ENCODE measurements at places on chromosomes 13 and 19.

- DNase-seq = no peak
Observed at GRCh38 chr13:92807353-92807752, 419.3 kb upstream of the GPC6 start.

GRCh38 chr13:113981194-113981605 lies 7.3 kb upstream of the C13orf46 start:
- DNase-seq = no peak

DNA sequence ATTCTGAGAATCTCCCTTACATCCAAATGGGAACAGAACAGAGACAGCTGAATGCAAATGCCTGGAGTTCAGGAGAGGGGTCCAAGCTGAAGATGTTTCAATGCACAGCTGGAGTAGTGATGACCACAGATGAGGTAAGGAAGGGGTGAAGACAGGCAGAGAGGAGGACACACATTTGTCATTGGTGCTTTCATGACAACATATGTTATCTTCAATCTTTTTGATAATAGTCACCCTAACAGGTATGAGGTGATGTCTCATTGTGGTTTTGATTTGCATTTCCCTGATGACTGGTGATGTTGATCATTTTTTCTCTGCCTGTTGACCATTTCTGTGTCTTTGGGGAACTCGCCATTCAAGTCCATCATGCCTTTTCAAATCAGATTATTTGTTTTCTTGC lies 19.2 kb downstream of the SIGLEC7 start:
- DNase-seq = no peak

- DNase-seq = no peak
Observed at GRCh38 chr13:70388935-70389334, 280.7 kb upstream of the KLHL1 start.

- no peak for DNase-seq
Observed at GRCh38 chr13:75400775-75401174, 81.2 kb downstream of the TBC1D4 start.

GRCh38 chr13:30791354-30792001 lies 56.1 kb downstream of the ALOX5AP start:
- no peak for DNase-seq

GRCh38 chr19:7545300-7545699 lies 9.8 kb downstream of the PNPLA6 start:
- no peak for DNase-seq

- DNase-seq = no peak
Observed at GRCh38 chr13:106709522-106709921, 141.6 kb upstream of the ARGLU1 start.

DNA sequence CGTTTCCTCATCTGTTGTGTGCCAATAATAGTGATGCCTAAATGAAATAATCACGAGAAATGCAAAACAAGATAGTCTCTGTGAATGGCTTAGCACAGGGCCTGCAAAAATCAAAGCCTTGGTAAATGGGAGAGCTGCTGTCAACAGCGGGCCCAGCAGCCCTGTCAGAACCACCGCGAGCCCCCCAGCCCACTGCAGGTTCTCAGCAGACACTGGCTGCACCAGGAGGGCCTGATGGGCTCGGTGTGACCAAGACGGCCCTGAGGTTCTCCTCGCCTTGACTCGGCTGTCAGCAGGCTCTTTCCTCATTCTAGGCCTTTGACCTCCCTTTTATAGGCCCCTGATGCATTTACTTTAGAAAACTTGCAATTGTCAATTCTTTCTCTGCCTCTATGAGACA lies 90.9 kb upstream of the GPR183 start:
- DNase-seq = no peak

GRCh38 chr13:30002577-30002976 lies 152.2 kb upstream of the UBL3 start:
- peak; percentile 83 for DNase-seq

- DNase-seq = no peak
Observed at GRCh38 chr13:69585656-69586055, 522.0 kb upstream of the ATXN8OS start.

GRCh38 chr13:26964278-26965250 lies 204.0 kb upstream of the GPR12 start:
- no peak for DNase-seq

All from HFFc6 (cell line).